Osteocyte (in vitro differentiated cells): ENCODE measurements at places on chromosomes 4 and X. TPM values are rescaled to one million over a fixed set of nuclear protein-coding genes. Genes with fewer than 3 reads are reported as not detected.
A peak's percentile ranks its signal among the peaks of the same experiment; 100 is the strongest.

- H3K27ac ChIP-seq: no peak overlapping the region
- H3K27me3 ChIP-seq: peaks cover 36% of the 10 kb centered on the region
- peaks cover 11% of the 10 kb centered on the region for H3K4me1 ChIP-seq
- H3K4me3 ChIP-seq: peak overlapping the region; percentile 55
These were observed 518 bp upstream of the FAM241A start for GRCh38 chr4:112144546-112145325.

DNA sequence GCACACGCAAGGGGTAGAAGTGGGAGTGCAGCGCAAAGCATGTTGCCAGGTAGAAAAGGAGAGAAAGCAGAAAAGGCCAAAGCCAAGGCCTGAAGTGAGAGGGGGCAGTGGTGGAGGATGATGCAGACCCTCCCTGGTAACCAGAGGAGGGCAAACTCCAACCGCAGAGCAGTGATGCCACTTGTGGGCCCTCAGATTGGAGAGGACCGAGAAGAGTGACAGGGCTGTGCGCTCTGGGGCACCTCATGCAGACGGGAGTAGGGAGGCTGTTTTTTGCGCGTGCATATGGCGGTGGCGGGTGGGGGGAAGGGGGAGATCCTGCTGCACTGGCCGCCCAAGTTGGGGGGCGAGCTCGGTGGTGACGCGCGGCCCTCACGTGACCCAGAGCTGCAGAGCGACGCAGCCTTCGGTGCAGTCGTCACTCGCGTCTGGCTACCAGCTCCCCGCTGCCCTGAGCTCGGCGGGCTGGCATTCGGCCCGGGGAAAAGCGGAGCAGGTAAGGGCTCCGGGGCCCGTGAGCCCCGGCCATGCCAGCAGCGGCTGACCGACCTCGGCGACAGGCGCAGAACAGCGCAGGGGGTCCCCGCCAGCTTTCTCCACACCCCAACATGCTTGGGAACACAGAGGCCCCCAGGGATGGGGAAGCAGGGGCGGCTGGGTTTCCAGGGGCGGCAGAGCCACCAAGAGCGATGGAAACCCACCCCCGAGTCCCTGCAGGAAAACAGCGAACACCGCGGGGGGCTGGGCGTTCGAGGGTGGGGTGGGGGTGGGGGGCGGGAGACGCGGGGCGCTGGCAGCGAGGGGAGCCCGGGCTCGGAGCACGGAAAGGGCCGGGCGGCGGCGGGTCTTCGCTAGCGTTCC lies at the start of gene BEX3:
TSS of gene BEX3 (plus strand) at position 421 of the 861 bp plus-strand sequence. CDS start 984 bp downstream, outside the sequence.
- H3K36me3 ChIP-seq: peaks cover 10% of the 10 kb centered on the region
- no peaks in the 10 kb centered on the region for H3K27me3 ChIP-seq
- peak; percentile 87 for DNase-seq
- peaks cover 14% of the 10 kb centered on the region for H3K4me1 ChIP-seq

DNA sequence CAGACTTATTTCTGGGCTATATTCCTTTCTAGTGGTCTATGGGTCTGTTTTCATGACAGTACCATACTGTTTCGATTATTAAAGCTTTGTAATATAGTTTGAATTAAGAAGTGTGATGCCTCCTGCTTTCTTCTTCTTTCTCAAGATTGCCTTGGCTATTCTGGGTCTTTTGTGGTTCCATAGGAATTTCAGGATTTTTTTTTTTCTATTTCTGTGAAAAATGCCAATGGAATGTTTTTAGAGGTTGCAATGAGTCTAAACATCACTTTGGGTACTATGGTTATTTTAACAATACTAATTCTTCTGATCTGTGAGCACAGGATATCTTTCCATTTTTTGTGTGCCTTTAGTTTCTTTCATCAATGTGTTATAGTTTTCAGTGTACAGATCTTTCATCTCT lies 204.3 kb upstream of the HCCS start:
- H3K27me3 ChIP-seq: no peaks in the 10 kb centered on the region
- no peak for DNase-seq
- no peaks in the 10 kb centered on the region for H3K36me3 ChIP-seq
- H3K27ac ChIP-seq: no peak overlapping the region
- H3K4me1 ChIP-seq: no peaks in the 10 kb centered on the region

DNA sequence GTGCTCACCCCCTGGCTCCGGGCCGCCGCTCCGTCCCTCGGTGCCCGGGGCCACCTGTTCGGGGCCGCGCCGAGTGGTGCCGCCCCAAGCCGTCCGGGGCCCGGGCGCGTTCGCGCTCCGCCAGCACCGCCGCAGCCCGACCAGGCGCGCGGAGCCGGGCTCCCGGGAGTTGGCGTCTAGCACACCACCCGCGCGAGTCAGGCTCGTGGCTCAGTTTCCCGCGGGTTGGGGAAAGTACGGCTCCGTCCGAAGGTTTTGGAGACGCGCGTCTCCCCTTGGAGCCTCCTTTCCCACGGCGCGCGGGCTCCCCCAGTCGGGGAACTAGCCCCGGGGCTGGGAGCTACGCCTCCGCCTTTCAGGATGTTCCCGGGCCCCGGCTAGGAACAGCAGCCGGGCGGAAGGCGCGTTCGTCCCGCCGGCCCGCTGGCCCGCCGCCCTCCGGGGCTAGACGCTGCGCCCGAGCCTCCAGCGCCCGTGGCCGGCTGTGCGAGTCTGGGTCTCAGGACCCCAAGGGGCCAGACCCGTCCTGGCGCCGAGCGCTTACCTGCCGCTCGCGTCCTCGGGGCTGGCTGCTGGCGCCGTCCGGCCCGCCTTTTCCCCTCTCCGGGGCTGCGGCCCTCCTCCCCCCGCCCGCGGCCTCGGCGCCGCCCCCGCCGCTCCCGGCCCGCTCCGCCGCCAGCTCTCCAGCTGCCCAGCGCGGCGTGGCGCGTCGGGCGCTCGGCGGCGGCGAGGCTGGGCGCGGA lies at the start of gene ADGRG2:
TSS of gene ADGRG2 (minus strand) at position 571 of the 743 bp plus-strand sequence. CDS start 53,634 bp downstream, outside the sequence.
- H3K4me3 ChIP-seq: peak within 1 kb of the TSS; percentile 53
- peak; percentile 85 for DNase-seq
- no peak within 1 kb of the TSS for H3K27ac ChIP-seq
- peaks cover 4% of the 10 kb centered on the region for H3K4me1 ChIP-seq

DNA sequence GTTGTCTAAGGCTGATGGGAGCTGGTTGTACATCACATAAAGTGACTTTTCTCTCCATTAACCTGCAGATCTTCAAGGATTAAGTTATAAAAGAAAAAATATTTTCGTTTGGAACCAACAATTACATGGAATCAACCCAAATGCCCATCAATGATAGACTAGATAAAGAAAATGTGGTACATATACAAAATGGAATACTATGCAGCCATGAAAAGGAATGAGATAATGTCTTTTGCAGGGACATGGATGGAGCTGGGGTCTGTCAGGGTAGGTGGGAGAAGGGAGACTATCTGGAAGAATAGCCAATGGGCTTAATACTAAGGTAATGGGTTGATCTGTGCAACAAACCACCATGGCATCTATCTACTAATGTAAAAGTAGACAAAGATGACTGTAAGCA lies 313.2 kb downstream of the FSTL5 start:
- H3K27me3 ChIP-seq: no peaks in the 10 kb centered on the region
- H3K4me3 ChIP-seq: no peak overlapping the region

HTR2C gene
- total RNA-seq: not detected in 2 replicates

- peaks cover 34% of the 10 kb centered on the region for H3K27me3 ChIP-seq
- no peaks in the 10 kb centered on the region for H3K4me1 ChIP-seq
- no peak overlapping the region for H3K27ac ChIP-seq
- H3K36me3 ChIP-seq: no peaks in the 10 kb centered on the region
- no peak for DNase-seq
These were observed 24.9 kb upstream of the MAN2B2 start for GRCh38 chr4:6549890-6550620.

STX18 gene
- total RNA-seq: 26.7 and 29.7 TPM in 2 replicates
